ACHN (cell line): ENCODE measurements at places on chromosomes 4 and X.

DNA sequence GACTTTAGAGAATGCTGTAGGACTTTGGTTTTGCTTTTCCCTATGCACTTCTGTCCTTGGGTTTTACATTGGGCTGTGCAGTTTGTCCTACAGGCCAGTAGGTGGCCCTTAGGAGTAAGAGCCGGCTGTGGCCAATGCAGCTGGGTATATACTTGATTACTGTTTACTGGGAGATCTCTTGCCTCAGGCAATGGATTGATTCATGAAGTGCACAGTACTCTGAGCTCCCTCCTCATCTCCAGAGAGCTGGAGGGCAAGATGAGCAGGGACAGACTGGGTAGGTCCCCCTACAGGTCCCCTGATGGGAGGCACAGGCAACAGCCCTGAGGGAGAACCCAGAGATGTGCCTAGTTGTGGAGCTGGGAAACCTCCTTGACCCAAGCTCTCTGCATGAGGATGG lies 103.8 kb upstream of the QRFPR start:
- DNase-seq: peak; percentile 35

- DNase-seq: no peak
Measured at GRCh38 chr4:48967631-48968030, 18.4 kb upstream of the CWH43 start.

DNA sequence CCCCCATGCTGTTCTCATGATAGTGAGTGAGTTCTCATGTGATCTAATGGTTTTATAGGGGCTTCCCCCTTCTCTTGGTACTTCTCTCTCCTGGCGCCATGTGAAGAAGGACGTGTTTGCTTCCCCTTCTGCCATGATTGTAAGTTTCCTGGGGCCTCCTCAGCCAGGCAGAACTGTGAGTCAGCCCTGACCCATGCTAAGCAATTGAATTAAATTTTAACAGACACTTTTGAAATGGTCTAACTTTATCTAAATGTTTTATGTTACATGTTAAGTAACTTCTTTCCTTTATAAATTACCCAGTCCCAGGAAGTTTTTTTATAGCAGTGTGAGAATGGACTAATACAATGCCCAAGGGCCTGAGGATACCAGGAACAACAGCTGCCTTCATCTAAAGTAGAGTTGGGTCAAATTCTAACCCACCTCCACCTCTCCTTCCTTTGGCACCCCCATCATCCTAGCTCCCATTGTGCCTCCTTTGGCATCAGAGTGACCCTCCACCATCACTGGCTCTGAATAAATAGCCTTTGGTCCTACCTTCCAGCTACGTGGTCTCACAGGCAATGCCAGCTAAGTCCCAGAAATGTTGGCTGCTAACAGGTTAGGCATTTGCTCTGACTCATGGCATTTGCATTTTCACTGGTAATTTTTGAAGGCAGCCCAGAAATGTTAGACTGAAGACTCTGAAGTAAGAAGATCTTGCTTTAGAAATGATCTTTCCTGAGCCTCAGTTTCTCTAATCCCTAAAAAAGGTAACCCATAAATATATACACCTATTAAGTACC lies 182.1 kb downstream of the MOSPD2 start:
- no peak for DNase-seq

DNA sequence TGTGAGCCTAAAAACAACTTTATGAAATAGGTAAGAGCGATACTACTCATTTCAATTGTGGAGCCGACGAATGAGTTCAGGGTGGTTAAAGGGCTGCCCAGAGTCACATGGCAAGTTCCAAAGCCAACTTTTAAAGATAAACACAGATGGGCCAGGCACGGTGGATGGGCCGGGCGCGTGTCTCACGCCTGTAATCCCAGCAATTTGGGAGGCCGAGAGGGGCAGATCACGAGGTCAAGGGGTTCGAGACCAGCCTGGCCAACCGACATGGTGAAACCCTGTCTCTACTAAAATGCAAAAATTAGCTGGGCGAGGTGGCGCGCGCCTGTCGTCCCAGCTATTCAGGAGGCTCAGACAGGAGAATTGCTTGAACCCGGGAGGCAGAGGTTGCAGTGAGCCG lies 914 bp upstream of the C4orf36 start:
- DNase-seq: no peak

DNA sequence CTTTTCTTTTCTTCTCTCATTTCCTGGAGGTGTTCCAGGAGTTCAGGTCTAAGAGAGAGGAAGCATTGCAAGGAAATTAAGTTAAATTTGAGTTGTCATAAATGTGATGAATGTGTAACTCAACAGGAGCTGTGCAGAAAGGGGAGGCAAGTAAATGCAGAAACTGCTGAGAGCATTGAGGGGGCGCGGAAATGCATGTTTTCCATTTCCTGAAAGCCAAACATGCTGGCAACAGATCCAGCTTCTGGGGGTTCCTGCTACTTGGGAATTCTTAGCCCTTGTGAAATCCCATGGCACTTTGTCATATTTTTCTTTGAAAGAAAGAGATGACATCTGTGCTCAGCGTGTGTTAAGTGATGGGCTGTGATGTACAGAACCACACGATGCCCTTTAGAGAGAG lies 33.8 kb upstream of the NAP1L5 start:
- DNase-seq: no peak

DNA sequence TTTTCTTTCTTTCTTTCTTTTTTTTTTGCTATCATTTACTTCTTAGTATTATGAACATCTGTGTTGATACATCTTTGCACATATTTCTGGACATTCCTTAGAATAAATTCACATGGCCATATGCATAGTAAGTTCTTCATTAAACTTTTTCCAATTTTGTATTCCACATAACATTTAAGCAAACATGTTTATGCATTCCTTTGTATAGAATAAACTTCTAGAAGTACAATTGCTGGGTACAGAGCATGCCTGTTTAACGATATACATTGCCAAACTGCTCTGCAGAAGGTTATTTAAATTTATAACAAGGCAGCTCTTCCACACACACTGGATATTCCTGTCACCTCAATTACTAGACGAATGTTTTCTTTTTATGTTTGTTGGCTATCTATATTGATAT lies 36.0 kb upstream of the STIM2 start:
- no peak for DNase-seq

DNA sequence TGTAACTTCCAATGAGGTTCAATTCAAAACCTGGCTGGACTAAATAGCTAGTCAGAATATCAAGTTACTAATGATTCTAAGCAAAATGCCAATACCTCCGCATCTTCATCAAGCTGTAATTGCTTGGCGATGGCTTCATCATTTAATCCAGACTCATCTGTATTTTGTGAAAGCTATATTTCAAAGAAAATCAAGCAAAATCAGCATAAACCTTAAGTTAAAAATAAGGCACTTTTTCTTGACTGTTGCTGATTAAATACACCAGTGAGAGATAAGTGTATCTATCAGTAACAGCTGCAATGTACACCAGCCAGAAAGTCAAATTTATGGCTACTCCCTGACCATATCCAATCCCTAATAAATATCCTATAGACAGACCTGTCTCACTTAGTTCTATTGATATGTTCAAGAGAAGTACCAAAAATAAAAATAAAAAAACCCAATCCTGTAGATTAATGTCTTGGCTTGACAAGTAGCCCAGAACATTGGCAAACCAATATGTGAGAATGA lies 39.6 kb downstream of the RFC1 start:
- DNase-seq: no peak

DNA sequence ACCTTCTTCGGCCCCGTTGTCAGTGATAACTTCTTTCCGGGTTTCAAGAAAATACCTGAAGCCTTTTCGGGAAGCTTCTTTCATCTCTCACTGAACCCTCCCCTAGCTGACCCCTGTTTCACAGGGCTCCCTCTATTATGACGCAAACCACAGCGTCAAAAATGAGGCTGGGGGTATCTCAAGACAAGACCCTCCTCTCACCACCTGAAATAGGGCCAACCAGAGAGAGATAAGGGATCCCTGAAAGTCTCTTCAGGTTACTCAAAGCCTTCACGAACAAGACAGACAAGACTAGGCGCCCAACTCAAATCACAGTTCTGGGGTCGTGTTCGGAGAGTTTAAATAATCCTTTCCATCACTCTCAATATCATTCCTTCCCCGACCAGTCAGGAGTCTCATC lies 1.2 kb downstream of the PHF8 start:
- no peak for DNase-seq

DNA sequence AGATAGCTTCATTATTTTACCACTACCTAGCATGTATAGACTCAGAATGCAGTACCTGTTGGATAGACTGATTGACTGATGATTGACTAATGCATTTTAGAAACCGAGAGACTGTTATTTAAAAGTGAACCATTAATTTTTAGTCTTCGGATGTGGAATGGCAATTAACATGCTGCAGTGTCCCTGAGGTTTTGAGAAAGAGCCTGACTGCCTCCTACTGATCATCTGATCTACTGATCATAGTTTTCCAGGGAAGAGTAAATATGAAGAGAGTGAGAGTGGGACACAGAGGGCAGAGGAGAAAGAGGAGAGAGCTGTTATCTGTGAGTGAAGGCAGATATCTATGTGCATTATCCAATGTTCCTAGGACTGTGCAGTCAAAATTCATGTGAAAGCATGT lies 764.7 kb downstream of the TRIML1 start:
- DNase-seq: no peak

DNA sequence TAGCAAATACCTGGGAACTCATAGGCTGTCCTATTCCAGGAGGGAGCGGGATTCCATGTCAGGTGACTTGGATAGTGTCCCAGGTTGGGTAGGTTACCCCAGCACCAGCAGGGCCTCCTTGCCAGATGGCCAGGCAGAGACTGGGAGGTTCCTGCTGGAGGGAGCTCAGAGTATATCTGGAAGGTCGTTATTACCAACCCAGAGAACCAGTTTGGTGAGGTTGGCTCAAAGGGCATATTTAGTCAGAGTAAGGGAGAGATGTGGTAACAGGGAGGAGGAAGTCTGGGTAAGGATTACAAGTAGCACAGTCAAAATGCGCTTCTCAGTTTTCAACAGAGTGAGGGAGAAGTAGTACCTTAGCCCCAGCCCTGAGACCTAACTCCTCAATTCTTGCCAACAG lies 53.3 kb upstream of the LNX1 start:
- no peak for DNase-seq

GRCh38 chr4:86522349-86522748 lies 71.8 kb upstream of the PTPN13 start:
- DNase-seq: peak; percentile 6

GRCh38 chr4:106707776-106708463 lies 328.2 kb downstream of the DKK2 start:
- DNase-seq: no peak

DNA sequence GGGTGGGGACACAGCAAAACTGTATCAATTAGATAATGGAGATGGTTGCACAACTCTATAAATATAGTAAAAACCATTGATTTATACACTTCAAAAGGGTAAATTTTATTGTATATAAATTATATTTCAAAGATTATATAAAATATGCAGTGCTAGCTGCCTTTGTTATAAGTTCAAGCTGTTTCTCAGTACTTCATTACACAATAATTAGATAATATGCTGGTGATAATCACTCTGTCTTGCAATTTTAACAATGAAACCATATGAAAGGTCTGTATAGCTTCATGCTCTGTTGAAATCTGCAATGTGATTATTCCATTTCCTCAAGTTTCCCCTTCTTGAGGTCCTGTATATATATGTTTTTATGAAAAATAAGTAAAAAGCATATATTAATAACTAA lies 73.4 kb upstream of the PLS3 start:
- no peak for DNase-seq

GRCh38 chrX:35809781-35810180 lies 11.6 kb downstream of the MAGEB16 start:
- no peak for DNase-seq

GRCh38 chrX:120690344-120690743 lies 60.5 kb upstream of the C1GALT1C1 start:
- no peak for DNase-seq

DNA sequence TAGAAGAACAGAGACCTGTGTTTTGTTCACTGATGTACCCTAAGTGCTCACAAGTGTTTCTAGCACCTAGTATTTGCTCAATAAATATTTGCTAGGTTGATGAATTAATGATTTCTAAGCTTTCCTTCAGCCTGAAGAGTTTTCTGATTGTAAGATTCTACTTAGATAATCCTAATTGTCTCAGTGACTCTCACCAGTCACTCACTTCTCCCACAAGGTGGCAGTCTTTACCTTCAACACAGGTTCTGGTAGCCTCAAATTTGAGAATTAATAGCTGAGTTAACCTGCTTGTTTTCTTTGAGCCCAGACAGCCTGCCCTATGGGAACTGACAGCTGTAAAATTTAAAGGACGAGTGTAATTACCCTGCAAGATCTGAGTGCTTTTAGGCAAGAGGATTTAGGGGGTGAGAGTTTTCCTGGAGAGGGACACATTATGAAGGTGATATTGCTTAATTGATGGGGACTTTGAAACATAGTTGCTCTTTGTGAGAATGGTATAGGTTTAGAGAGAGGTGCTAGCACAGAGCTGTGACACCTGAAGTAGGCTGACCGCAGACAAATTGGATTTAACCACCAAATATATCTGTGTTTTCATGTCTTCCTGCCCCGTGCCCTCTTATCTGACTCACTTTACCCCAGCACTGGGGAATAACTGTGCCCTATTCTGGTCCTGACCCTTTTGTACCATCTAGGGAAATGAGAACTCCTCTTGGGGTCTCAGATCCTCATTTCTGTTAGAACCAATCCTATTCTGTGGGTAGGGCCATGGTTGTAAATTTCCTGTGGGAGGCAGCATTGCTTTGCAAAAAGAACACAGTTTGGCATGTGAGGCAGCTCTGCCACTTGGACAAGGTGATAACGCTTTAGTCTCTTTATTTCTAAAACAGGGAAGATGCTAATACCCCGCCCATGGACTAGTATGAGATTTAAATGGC lies 27.7 kb downstream of the CD38 start:
- peak; percentile 68 for DNase-seq

DNA sequence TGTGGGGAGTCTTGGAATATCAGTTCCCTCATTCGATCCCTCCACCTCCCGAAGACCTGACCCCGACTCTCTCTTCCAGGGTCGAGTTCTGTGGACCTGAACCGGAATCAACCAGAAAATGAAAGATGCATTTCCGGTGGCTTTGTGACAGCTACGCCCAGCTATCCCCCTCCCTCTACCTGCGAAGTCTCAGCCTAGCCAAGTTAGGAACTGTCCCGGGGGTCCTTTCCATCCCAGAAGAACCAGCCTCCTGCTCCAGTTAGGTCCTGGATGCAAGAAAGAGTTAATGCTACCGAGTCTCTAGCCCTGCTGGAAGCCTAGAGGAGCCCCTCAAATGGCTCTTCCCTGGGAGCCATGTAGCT lies 13.4 kb upstream of the ETDC start:
- DNase-seq: no peak

GRCh38 chr4:21858971-21859370 lies 89.6 kb downstream of the KCNIP4 start:
- no peak for DNase-seq

- DNase-seq: no peak
Measured at GRCh38 chr4:52840531-52841370, 21.4 kb upstream of the RASL11B start.

GRCh38 chr4:48403779-48404178 lies 62.5 kb downstream of the SLAIN2 start:
- DNase-seq: no peak

- DNase-seq: no peak
Measured at GRCh38 chr4:42543762-42544161, 113.1 kb downstream of the ATP8A1 start.

DNA sequence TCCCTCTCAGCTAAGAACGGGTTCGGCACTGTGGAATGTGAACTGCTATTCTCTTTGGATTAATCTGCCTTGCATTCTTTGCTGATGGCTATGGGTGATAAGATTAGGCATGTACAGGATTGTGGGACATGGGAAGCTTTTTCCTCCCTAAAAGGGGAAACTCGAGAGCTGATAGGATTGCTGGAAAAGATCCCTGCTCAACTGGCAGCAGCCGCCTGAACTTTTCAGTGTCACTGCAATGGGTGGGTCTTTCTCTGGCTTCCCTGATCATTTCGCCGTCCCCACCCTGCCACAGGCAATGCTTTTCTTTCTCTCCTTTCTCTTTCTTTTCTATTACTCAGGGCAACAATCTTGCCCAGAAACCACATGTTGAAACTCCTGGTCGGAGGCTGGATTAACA lies 20.5 kb downstream of the PAGE2 start:
- DNase-seq: no peak
